Activated naive CD4-positive, alpha-beta T cell treated with anti-CD3 and anti-CD28 coated beads, Interleukin-2, amount 10 ng/mL, durations not matched to agents 7 days and 5 days (primary cell): ENCODE measurements at places on chromosomes 16 and 17.

DNA sequence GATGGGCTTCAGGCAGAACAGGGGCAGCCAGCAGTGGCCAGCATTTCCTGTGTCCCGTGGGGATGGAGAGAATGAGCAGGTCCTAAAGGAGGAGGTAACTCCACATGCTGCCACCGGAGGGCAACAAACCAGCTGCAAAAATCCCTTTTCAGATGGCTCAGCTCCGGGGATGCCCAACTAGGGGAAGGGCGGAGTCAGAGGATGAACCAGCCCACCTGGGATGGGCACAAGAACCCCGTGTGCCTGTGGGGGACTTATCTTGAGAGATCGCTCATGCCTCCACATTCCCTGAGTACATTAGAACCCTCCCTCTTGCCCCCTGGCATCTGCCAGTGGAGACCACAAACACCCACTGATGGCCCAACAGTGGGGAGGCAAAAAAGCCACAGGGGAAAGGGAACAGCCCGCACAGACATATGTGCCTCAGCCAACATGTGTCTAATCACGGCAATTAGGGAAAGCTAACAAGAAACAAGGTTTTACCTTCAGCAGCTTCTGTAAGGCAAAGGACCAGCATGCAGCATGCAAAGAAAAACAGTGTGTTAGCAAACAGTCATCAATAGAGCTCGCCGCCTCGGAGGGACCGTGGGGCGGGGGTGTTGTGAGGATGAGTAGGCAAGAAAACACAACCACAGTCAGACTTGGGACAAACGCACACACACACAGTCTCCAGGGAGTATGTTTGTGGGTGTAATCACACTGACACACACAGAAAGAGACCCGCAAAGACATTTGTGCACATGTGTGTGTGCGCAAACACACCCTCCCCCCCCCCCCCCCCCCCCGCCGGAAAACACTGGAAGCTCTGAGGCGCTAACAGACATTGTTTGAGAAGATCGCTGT lies 64.0 kb downstream of the MYO18A start:
- peak; percentile 61 for DNase-seq

GRCh38 chr17:2500446-2500845 lies 11.2 kb downstream of the METTL16 start:
- no peak for DNase-seq

- peak; percentile 94 for DNase-seq
These were observed 939 bp downstream of the BCL6B start for GRCh38 chr17:7023576-7024401.

- no peak for DNase-seq
These were observed 96.7 kb downstream of the SYCE1L start for GRCh38 chr16:77295896-77296295.

DNA sequence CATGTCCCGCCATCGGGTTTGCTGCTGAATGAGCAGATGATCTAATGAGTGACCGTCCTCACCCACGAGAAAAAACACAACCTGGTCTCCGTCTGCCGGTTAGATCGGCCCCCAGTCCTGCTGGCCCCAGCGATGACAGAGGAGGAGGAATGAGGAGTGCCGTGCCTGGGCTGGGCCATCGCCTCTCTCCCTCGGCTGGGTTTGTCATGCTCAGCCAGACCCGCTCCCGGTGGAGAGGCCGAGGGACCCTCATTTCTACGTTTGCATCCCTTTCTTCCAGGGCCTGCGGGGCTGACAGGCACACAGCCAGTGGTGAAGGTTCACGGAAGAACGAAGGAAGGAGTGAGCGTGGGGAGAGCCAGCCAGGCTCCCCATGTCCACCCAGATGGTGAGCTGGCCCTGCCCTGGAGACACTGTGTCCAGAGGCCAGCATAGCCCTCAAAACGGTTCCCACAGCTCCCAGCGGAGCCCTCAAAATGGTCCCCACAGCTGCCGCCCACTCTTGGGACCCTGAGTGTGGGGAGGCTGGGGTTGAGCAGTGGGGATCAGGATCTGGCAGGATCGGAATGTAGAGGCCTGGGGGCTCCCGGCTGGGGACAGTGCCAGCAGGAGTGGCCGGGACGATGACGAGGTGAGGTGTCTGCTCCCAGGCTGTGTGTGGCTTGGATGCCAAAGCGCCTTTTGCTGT lies 23.9 kb downstream of the CBFA2T3 start:
- DNase-seq: no peak

DNA sequence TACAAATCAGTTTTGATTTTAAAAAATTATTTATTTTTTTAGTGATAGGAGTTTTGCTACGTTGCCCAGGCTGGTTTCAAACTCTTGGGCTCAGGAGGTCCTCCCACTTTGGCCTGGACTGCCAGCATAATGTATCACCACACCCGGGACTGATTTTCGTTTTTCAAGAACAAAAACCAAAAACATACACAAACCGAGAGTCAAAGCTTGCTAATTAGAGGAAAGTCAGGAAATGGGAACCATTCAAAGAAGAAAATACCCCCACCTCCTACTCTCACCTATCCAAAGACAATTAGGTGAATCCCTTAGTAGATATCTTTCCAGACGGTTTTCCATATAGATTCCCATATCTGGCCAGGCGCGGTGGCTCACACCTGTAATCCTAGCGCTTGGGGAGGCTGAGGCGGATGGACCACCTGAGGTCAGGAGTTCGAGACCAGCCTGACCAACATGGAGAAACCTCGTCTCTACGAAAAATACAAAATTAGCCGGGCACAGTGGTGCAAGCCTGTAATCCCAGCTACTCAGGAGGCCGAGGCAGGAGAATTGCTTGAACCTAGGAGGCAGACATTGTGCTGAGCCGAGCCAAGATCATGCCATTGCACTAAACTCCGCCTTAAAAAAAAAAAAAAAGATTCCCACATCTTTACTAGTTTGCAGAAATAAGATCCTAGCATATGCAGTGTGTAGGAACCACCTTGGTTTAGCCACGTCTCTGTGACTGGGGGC lies 883 bp upstream of the SPN start:
- DNase-seq: no peak

DNA sequence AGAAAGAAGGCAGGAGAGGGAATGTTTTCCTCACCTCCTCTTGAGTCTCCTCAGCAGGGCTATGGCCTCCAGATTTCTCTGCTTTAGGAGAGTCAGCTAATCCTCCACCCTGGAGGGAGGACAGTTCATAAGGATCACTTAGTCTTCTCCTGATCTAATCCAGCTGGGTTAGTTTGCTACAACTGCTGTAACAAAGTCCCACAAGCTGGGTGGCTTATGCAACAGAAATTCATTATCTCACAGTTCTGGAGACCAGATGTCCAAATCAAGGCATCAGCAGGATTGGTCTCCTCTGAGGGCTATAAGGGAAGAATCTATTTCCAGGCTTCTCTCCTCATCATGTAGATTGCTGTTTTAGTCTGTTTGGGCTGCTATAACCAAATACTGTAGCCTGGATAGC lies 40.6 kb upstream of the XYLT1 start:
- DNase-seq: no peak

DNA sequence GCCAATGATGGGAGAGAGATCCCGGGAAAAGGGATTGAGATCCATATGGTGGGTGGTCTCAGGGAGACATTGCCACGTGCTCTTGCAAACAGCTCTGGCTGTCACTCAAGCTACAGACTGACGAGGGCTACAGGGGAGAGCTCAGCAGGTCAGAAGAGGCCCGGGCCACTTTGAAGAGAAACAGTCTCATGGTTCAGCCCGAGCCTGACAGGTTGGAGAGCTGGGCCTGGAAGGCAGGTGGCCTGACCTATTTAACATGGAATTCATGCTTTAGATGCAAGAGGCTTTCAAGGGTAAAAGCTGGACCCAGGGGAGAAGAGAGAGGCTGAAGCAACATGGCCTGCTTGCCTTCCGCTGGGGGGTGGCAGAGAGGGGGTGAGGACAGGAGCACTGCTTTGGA lies 81.0 kb upstream of the BRD7 start:
- DNase-seq: no peak

GRCh38 chr16:88569614-88569984 lies 604 bp upstream of the ZC3H18 start:
- DNase-seq: peak; percentile 29

DNA sequence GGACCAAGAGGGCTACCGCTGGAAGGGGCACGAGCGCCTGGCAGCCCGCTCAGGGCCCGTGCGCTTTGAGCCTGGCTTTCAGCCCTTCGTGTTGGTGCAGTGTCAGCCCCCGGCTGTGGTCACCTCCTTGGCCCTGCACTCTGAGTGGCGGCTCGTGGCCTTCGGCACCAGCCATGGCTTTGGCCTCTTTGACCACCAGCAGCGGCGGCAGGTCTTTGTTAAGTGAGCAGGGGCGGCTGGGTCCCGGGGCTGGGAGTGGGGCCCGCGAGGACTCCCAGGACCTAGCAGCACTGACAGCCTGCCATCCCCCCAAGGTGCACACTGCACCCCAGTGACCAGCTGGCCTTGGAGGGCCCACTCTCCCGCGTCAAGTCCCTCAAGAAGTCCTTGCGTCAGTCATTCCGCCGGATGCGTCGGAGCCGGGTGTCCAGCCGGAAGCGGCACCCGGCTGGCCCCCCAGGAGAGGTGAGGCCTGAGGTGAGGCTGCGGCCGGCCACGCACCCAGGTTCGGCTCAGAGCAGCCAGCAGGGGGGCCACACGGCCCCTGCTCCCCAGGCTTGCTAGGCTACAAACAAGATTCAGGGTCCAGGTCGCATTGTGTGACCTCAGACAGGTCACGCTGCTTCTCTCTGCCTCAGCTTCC lies 17.4 kb upstream of the MYO15B start:
- DNase-seq: no peak

DNA sequence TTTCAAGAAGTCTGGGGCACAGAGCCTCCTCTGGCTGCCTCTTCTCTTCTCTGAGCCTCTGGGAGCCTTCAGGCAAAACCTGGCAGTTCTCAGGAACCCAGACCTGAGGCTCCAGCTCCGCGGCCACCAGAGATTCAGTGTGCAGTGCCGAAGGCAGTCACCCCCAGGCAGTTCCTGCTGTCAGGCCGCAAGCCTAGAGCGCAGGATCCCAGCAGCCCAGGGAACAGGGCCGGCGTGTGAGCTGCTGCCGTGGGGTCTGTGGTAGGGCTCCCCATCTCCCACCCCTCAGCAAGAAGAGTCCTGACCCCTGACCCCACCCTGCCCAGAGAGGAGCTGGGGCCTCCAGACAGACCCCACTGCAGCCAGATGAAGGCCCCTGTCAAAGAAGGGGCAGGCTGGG lies 78.2 kb downstream of the AMFR start:
- no peak for DNase-seq

- no peak for DNase-seq
These were observed 153.5 kb downstream of the MYO1D start for GRCh38 chr17:32723310-32723955.

DNA sequence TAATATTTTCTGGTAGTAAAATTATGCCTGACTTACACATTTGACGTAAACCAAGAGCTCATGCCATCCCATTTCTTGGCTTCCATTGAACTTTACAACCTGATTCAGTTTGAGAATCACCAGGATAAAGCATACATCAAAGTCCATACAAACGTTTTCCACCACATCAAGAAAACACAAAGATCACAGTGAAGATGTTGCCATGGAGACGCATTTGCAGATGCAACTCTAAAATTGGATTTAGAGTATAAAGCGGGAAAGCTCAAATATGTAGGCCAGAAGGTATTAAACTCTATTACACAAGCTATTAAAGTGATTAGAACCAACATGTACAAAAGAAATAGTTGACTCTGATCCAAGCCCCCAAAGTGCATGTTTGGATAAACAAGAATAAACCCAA lies 10.4 kb downstream of the C16orf46 start:
- no peak for DNase-seq

DNA sequence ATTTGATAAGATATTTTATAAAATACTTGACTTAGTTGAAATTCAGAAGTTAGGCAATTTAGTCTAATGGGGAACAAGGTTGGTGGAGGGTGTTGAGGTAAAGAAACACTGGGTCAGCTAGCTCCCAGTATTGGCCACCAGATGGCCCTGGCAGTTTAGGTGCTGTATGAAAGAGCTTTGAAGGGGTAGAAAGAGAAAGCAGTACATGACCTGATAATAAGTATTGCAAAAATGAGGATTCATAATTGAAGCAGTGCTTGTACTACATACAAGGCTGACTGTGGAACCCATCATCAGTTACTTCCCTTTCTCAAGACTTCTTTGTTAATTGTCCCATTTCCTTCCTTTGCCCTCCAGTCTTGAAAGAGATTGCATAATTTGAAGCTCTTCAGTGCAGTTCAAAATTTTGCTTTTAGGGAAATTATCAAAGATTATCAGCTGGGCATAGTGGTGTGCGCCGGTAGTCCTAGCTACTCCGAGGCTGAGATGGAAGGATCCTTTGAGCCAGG lies 29.4 kb downstream of the TANC2 start:
- peak; percentile 27 for DNase-seq

DNA sequence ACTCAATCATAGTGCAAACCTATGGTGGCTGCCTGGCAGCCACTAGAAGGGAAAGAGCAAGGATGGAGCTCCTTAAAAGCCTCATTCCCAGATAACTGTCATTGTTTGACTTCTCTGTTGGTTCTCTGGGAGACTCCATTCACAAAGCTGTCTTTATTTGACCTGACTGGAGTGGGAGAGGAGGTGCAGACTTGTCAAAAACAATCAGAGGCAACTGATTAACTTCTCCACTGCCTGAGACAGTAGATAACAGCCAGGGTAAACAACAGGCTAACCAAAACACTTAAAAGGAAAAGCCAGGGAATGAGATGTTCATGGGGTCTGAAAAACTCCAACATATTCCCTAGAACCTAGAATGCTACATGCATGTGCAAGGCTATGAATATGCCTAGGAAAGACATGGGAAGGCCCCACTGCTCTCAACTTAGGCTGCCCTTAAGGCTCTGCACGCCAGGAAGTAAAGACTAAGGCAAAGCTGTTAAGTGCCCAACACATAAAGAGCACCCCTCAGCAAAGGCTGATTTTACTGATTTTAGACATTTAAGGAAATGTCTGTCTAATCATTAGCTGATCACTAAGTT lies 82.0 kb downstream of the TTC19 start:
- DNase-seq: no peak

DNA sequence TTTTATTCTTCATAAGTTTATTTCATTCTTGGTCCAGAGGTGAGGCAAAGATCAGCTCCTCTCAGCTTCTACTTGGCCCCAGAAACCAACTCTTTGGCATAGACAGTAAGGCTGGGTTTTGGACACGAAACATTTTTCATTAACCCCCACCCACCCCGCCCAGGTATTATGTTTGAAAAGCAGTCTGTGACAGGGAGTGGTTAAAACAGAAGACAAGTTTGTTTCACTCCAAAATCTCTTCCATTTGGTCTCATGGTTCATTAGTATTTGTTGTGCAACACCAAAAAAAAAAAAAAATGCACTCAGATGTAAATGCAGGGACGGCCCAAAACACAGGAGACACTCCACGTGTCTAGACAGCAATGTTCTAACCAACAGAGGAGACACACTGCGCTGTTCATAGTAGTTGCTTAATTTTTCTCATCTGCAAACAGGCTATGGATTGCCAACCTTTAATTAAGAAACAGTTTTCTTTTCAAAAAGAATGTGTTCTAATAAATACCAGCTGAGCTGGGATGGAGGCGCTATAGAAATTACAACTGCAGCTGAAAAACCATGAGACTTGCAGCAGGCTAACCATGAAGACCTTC lies 39.8 kb upstream of the MMP2 start:
- DNase-seq: no peak

DNA sequence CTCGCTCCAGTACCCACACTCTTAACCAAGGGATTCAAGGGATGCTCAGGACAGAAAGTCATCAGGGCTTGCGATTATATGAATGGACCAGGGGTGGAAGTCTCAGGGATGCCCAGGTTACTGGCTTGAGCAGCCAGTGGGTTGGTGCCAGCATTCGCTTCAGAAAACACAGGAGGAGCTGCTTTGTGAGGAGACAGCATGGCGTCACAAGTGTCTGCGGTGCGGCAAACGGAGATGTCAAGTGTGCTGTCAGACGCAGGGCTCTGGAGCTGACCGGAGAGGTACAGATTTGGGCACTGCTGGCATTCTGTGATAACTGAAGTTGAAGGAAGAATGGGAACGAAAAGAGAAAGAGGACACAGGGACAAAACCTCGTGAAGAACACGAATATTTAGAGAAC lies 4.1 kb downstream of the MARCHF10 start:
- DNase-seq: no peak
